Activated T-helper 1 cell treated with anti-CD3 and anti-CD28 coated beads, Interleukin-2, amount 50 U/mL, for 16 hours (primary cell): ENCODE measurements at places on chromosomes 4 and X.

DNA sequence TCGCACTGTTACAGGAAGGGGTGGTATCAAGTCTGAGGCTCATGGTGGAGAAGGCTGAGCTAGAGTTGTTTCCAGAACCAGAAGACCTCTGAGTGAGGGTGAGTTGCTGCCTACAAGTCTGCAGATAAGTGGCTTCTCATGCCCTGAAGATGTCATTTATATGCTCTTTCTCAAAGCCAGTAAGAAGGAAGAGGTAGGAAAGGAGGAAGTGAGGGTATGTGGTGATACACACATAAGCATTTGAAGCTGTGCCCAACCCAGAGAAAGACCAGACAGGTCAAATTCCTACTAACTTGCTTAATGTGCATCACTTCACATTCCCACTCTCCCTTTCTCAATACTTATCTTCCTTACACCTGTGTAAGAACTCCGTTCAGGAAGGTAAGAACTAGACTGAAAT is at the start of gene PPBP:
TSS of gene PPBP (minus strand) at position 130 of the 400 bp plus-strand sequence. CDS start at position 43, 87 bp downstream.
- no peak for DNase-seq

- no peak for DNase-seq
These were observed 74.0 kb downstream of the SPRY1 start for GRCh38 chr4:123470640-123471039.

DNA sequence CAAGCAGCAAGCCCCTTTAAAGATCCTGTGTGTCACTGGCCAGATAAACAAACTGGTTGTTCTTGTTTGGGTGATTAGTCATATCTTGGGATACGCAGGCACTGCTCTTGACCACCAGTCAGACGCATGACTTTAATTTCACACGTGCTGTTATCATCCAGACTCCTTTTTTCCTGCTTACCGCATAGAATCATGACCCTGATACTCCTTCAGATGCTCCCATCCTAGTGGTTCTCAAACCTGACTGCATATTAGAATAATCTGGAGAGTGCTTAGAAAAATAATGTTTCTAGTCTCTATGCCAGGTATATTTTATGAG is 78.8 kb downstream of the CLDN22 start:
- DNase-seq: no peak

DNA sequence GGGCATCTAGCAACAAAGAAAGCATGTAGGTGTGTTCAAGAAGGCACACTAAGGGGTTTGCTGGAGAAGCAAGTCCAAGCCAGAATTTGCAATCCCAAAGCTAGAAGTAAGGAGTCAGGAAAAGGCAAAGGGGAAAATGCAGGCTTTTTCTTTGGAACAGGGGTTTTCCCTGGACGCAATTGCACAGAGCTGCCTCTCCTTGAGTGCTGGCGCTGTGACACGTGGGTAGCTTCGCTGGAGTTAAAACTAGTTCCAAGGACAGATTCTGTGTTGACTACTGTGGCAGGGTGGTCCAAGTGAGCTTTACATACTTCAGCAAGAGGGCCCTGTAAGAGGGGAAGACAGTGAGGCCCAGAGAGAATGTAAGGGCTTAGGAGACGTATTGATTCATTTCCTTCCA is 277.1 kb downstream of the ADGRA3 start:
- no peak for DNase-seq

DNA sequence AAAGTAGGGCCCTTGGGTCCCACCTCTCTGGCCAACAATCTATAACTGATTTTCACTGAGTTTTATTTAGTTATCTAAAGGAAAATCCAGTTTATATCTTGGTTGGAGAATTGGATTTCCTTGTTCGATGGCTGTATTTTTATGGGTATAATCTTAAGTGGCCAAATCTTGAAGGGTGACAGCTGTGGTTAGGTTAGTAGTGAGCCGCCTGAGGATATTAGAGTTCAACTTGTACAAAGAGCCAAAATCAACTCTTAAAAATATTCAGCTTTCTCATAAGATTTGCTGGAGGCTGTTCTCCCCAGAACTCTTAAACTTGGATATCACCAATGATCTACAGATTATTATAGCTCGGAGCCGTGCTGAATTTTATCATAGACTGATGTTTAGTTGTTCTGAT is 54.6 kb upstream of the UNC5C start:
- no peak for DNase-seq

DNA sequence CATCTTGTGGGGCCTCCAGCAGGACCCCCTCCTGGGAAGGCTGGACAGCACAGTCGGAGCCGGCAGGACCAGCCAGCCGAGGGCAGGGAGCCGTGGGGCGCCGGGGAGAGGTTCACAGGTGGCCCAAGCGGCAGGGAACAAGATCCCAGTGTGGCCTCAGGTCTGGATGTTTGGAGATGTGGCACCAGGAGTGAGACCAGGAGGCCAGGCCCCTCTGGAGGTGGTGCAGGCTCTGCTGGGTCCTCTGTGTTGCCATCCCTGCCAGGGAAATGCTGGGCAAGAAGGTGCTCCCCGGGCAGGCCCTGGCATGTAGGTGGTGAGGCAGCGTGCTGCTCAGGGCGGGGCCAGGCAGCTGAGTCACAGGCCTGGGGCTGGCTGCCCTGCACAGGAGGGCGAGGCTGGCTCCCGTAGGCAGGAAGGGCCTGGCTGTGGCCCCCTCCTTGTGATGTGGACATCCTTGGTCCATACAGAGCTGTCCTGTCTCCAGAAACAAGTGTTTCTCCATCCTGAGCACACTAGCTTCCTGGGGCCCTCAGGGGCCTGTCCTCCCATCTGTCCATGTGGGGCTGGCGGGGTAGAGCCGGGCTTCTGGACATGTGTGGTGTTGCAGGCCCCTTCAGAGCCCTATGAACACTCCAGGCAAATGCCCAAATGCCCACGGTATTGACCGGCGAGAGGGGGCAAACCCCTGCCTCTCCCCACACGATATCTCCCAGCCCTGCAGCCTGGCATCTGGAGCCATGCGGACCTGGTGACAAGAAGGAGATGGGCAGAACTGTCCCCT is 4.8 kb upstream of the HGFAC start:
- no peak for DNase-seq

DNA sequence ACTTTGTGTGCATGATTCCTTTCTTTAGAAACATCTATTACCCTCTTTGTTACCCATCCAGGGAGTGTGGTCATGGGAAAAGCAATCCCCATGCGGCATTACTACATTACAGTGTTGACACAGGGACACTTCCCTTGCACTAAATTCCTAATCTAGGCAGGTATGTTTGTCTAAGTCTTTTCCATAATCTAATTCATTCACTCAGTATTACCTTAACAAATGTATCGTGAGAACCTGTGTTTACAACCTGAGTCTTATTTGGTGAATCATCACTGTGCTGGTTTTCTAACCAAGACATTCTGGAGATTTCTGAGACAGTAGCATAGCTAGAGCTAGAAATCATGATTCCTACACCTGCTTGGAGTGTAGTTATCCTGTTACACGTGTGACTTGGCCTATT is 326.8 kb downstream of the BMPR1B start:
- DNase-seq: no peak

DNA sequence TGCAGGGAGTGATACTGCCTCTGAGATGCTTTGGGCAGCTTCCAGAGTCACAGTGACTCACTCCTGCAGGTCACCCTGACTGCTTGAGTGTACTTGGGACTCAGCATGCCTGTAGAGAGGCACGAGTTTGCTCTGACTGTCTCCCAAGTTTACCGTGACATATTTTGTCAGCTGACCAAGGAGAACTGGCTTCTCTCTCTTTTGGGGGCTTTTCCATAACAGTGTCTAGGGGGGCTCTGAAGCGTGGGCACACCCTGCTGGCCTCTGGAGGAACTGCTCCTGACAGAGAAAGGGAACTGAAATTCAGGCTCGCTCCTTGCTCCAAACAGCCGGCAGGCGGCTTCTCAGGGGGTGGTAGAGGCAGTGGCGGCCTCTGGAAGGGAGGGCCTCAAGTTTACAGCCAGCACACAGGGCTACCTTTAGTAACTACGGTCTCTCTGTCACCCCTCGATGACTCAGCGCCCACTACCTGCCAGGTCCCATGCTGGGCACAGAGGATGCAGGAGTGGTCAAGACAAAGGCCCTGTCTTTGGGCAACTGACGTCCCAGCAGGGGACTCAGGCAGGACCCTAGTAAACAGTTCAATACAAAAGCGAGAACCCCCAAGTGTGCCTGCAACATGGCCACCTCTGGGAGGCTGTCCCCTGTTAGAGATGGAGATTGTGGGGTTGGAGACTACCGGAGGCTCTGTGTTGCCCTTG is 17.8 kb downstream of the ZNF185 start:
- DNase-seq: no peak

GRCh38 chr4:176540814-176541213 is 221.0 kb downstream of the SPCS3 start:
- DNase-seq: no peak

- no peak for DNase-seq
These were observed 1076.3 kb upstream of the TENM3 start for GRCh38 chr4:181166742-181167399.

GRCh38 chrX:1416965-1417760 is 25.2 kb upstream of the SLC25A6 start:
- no peak for DNase-seq

DNA sequence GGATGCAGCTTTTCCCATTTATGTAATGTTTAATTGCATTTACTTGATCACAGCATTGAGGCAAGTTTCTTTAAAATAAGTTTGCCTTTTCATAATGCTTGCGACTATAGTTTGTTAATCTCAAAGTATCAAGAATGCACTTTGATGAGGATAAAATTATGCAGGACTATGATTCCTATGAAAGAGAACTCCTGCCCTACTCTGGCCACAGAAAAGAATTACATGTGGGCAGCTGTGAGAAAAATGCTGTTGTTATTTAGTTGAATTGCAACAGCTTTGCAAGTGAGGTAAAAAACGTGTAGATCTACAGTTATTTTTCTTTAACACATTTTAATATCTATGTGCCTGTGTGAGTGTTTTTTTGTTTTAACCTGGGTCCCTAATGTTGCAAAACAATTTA is 12.5 kb upstream of the OSTC start:
- DNase-seq: no peak
